ENCODE measurements at places on chromosomes 7 and 10.

DNA sequence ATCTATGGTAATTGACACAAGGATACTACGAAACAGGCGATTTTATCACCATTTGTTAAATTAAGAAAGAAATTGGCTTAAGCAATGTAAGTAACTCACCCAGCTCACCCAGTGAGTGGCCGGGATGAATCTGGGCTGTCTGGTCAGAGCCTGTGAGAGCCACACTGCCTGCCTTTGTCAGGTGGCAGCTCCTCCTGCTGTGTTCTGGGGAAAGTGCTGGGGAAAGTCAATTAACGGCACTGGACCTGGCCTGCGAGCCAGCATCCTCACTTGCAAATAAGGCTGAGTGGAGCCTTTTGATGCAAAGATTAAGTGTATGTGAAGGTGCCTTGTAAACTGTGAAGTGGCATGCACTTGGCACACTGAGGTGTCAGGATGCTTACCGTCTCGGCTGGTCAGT is 13.4 kb upstream of the CXCL12 start:
- no peak for DNase-seq

DNA sequence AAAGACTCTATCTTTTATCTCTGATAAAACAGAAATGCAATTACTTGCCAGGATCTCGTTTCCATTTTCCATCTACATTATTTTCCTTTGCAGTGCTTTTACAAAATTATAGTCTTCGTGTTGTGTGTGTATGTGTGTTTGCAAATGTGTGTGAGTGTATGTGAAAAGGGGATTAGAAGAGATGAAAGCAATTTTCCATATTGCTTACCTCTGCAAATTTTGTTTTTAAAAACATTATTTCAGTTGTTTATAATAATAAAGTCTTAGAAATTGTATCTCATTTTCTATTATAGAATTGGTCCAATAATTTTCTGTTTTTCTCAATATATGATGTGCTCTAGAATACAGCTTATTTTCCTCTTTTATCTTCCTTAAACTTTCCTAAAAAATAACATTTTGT is 421.3 kb upstream of the ANKRD30A start:
- DNase-seq, result no peak

DNA sequence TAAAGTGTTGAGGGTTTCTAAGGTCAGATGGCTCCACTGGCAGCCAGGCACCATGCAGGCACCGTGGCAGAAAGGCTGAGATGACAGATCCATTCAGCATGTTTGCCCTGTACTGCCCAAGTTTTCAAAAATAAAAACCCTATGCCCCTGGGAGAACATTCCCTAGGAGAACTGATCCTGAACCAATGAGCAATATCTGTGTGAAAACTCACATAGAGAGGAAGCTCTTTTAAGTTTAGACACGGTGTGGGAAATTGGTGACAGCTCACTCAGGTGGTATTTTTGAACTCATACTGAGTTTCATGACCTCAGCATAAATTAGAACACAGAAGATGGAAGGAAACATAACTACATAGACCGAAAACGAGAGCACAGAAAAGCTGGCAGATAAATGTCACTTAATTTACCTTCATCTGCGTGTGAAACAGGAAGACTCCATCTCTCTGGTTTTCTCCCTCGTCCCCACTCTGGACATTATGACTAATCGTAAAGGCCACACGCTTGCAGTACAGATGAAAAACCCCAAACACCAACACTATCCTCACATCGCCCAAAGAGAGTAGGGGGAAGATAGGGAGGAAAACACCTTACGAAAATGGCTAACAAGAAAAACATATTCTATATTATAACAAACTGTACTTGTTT is 127.8 kb downstream of the ICA1 start:
- DNase-seq, result no peak

GRCh38 chr10:13987446-13987845 is 343.3 kb downstream of the FRMD4A start:
- no peak for DNase-seq

- no peak for DNase-seq
Observed at GRCh38 chr10:102411341-102412255, 7.0 kb downstream of the PSD start.

GRCh38 chr7:121126801-121127534 is 138.5 kb downstream of the CPED1 start:
- DNase-seq, result no peak

GRCh38 chr10:28495084-28495483 is 37.8 kb upstream of the WAC start:
- DNase-seq, result no peak

- no peak for DNase-seq
Observed at GRCh38 chr7:139762886-139763285, 14.9 kb downstream of the HIPK2 start.

DNA sequence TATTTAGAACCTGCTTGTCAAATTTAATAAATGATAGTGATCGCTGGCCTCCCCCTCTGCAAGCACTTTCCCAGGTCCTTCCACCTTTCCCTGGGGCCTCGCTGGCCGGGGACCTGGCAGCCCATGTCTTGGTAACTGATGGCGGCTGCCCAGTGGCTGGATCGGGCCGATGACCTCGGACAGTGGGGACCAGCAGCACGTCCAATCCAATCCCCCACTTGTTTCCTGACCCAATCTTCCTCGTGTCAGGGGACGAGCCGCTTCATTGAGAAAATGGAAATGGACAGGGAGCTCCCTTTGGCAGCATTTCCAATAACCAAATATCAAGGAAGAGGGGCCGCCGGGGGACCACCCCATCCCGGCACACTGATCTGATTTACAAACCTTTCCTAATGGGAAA is 17.2 kb downstream of the EBF3 start:
- no peak for DNase-seq

DNA sequence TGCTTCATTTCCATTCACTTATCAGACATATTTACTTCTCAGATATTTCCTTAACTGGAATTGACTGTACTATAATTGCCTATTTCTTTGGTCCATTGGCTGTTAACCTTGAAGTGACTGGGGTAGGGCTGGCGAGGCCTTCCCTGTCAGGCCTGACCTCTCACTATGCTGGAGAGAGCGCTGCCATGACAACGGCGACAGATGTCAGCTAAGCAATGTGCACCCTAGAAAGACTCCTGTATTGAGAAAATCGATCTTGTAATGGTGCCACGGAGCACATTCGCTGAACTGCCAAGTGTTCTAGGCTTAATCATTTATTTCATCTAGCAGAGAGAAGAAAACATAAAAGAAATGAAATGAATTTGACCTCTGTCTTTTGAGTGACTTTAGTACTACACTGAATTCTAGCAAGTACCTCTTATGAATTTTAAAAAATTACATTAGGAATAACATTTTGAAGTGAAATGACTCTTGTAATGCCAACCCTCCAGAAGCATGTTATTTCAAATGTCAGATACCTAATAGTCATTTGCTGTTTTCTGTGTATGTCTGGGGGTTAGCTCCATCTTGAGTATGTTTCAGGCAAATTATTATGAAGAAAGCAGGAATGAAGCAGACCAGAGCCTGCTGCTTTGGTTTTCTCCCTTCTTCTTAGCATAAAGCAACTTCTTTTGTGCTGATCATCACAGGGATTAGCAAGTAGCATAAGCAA is 148.0 kb downstream of the SNX10 start:
- DNase-seq, result no peak

DNA sequence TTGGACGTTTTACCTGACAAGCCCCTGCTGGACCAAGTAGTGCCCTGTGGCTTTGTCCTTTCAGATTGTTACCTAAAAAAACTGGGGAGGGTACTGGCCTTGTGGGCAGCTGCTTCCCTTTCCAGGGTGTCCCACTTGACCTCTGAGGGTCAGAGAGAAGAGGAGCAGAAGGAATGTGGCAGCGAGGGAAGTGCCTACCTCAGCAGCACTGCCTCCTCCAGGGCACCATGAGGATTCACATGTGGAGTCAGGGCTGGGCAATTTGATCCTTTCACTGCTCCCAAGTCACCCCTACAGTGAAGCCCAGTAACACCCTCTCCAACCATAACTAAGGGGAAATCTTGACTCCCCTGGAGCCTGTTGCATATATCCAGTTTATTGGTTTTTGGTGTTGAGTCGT is 64.6 kb downstream of the ITGB1 start:
- no peak for DNase-seq

DNA sequence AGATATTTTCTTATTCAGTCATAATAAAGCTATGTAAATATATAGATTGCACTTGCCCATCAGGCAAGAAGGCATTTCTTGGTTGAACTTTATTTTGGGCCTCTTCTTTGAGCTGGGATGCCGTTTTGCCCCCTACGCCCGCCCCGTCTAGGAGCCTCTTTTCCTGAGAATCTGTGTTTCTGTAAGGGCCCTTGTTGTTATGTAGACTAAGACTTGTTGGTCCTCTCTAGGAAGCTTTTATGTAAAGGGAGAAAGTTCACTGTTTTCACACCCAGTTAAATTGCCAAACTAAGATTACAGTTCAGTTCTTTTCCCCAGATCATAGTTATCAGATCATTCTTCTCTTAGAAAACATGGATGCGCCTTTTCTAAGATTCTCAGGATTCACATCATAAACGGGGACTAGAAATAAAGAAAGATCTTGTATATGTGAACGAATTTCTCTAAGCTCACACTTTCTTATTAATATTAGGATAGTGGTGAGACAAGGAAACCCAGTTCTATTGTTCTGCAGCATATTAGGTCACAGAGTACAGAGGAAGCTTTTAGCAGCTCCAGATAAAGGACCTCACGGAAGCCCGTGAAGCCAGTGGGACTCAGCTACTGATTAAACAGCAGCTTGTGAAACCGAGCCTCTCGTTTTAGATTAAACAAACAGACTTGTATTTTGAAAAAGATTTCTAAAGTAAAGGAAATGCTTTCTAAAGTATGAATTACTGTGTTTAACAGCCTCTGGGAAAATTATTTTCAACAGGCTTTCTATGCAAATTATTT is 3.8 kb downstream of the LMTK2 start:
- no peak for DNase-seq

- DNase-seq, result no peak
Observed at GRCh38 chr7:147089051-147089461, 972.5 kb downstream of the CNTNAP2 start.

- DNase-seq, result no peak
Observed at GRCh38 chr7:116678780-116679179, 6.8 kb downstream of the MET start.

DNA sequence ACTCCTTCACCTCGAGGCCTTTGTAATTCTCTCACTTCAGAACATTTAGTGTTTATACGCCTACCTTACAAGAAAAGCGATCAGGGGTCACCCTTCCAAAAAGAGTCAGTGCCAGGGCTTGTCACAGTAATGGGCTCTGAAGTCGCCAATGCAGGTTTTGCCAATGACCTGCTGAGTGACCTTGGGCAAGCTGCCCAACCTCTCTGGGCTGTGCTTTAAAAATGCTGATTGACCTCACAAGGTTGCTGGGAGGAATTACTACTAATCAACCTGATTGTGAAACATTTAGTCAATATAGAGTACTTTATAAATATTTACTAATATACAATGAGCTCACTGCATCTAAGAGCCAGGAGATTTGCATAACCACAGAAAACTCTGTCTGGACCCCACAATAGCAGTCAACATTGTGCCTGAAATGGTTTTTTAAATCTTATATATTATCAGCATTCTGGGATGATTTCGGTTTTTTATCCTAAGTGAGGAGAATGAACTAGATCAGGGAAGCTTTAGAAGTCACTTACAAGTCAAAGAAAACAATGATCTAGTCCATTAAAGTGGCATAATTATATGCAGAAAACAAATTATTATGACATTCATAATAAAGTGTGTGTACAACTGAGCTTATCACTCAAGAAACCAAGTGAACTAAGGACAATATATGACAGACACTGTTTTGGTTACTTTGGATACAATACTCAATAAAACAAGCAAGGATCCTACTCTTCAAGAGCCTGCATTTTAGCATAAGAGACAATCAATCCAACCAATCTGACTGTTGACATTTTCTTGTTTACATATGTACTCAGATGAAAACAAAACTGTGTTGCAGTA is 290.5 kb downstream of the SORCS1 start:
- no peak for DNase-seq

- DNase-seq, result no peak
Observed at GRCh38 chr7:3149231-3149995, 105.7 kb upstream of the CARD11 start.

DNA sequence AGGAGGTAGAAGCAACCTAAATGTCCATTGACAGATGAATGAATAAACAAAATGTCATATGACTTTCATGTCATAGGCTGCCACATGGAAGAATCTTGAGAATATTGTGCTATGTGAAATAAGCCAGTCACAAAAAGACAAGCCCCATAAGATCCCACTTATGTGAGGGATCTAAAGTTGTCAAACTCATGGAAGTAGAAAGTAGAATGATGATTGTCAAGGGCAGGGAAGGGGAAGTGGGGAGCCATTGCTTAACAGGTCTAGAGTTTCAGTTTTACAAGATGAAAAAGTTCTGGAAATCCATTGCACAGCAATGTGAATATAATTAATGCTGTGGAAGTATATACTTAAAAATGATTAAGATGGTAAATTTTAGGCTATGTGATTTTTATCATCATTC is 229.3 kb upstream of the KMT2E start:
- DNase-seq, result no peak

GRCh38 chr7:14432924-14433323 is 443.5 kb upstream of the ETV1 start:
- DNase-seq, result no peak

GRCh38 chr10:20976891-20977290 is 79.8 kb upstream of the NEBL start:
- DNase-seq, result no peak

- no peak for DNase-seq
Observed at GRCh38 chr7:133602291-133602690, 349.4 kb downstream of the EXOC4 start.

DNA sequence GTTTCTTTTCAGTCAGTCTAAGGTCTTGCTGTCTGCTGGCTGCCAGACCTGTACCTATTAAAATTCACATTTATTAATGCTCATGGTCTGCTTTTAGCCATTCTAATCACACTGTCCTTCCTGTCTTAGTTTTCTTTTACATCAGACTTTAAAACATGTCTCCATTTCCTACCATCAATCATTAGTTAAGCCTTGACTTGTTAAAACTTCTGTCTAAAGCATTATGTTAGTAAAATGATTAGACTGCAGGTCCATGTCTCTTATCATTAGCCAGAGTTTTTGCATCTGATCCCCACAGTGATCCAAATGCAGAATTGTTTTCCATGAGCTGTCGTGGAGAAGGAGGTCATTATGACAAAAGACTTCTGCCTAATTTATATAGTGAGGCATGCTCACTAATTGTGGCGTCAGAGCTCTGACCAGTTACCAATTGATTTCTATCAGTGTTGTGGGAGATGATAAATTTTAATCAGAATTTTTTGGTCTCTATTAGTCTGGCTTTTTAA is 226.5 kb downstream of the DKK1 start:
- no peak for DNase-seq

All from stimulated activated CD4-positive, alpha-beta T cell treated with anti-CD3 and anti-CD28 coated beads, Interleukin-1b, Interleukin-23, amount 100 ng/mL, for 1 hour (primary cell).